ENCODE measurements at places on chromosomes 6 and 20.

DNA sequence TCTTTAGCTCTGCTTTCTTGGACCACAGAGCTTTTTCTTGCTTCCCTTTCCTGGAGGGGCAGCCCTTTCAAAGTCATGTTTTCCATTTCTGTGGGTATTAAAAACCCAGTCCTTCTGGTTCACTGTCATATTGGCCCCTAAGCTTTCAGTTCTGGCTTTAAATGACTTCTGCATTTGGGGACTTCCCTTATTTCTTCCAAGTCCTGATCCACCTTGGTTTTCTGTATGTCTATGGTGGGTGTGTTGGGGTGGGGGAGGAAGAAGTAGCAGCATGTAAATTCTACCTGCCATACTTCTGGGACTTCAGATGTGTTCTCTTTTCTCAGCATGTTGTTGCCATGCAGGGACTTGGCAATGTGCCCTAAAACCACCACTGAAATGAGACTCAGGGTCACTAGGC lies 77.1 kb upstream of the EMILIN3 start:
- DNase-seq, result peak; percentile 28

- DNase-seq, result no peak
These were observed 7.9 kb downstream of the UBR2 start for GRCh38 chr6:42571611-42572342.

GRCh38 chr6:136633355-136633754 lies 83.1 kb upstream of the MAP7 start:
- no peak for DNase-seq

DNA sequence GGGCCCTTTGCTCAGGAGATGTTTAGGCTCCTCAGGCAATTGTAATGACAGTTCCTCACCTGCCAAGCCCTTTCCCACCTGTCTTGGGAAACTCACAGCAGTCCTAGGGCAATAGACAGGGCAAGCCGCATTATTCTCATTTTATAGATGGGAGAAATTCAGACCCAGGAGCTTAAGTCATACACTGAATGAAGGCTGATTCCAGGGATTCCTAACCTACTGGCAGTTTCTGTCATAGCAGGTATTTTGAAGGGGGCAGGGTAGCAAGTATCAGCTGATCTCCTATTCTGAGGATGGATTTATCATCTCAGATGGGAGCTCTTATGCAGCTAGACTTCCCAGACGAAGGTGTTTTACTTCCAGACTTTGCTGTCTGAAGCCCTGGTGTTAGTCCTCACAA lies 61.4 kb upstream of the MYL9 start:
- DNase-seq, result peak; percentile 42

DNA sequence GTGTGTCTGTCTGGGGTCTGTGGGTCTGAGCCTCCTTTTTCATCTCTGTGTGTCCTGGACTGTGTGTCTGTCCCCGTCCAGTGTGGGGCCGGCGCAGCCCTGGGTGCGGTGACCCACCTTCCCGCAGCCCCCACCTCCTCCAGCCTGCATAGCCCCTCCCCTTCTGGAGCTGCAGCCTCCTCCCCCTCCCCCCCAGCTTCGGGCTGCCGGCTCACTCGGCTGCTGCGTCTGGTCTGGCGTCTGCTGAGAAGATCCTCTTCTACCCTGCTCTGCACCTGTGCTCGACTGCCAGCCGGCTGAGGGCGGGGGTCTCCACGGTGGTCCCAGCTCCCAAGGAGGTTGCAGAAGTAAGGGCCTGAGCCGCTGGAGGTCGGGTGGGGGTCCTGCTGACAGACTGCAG lies 7.6 kb upstream of the LKAAEAR1 start:
- no peak for DNase-seq

- peak; percentile 1 for DNase-seq
These were observed 44.7 kb downstream of the SLC35F1 start for GRCh38 chr6:117951783-117952182.

- peak; percentile 28 for DNase-seq
These were observed 7.8 kb downstream of the PREX1 start for GRCh38 chr20:48819821-48820648.

DNA sequence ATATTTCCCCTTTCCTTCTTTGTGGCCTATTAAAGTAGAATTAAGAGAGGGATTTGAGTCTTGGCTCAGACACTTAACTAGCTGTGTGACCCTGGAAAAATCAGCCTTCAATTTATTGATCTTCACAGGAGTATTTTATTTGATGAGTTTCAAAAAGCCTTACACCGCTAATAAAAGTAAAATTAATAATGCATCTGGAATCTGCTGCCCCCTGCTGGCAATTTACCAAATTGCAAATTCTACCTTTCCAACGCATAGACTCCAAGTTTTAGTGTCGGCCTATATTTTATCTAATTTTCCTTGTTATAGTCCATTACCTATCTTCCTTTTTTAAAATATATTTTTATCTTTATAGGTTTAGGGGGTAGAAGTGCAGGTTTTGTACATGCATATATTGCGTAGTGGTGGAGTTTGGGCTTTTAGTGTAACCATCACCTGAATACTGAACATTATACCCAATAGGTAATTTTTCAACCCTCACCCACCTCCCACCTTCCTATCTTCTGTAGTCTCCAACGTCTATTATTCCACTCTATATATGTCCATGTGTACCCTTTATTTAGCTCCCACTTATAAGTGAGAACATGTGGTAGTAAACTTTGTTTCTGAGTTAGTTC lies 46.3 kb downstream of the GOPC start:
- peak; percentile 61 for DNase-seq

DNA sequence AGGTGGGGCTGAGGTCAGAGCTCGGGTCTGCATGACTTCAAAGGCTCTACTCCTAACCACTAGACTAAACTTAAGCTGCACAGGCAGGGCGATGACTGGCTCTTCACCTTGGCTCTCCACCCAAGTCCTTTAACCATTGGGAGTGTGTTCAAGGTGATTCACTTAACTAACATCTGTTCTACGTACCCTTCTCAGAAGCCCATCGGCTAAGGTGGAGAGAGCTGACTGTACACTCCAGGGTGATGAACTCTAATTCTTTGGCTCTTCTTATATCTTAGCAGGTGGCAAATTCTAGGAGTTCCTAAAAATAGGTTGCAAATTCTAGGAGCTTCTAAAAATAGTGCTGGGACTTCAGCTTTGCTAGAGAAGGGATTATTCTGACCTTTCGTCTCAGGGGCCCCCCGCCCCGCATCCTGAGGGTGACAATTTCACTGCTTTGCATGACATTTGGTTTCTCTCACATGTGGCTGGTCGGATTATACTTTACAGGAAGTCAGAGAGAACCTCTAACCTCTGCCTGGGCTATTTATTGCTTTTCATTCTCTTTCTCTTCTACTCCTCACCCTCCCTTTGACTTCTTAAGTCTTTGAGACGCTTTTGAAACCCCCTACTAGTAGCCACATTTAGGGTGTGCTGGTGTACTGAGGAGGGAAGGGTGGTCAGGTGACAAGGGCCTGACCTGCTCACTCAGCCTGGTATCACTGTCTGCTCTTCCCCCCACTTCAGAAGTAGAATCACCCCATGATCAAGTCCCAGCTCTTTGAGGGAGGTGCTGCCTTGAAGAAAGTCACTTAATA lies 55.5 kb downstream of the PRDM1 start:
- no peak for DNase-seq

DNA sequence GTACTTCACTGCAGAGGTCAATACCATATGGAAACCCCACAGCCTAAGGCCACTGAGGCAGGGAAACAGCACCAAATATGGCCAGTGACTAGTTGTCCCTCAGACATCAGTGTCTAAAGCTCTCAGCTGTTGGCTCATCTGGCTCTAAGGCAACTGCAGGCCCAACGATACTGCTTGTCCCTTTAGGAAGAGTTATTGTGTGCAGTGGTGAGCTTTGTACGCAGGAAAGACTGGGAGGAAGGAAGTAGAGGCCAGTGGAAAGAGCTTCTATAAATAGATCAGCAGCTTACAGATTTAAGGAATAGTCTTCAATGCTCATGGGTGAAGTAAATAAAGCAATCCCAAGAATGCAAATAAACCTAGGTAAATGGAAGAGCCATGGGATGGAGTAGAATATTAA lies 29.3 kb downstream of the DNAAF9 start:
- DNase-seq, result no peak

- no peak for DNase-seq
These were observed 445.4 kb downstream of the GJA1 start for GRCh38 chr6:121880831-121881230.

GRCh38 chr6:135270676-135271536 lies 89.8 kb downstream of the MYB start:
- peak; percentile 5 for DNase-seq

DNA sequence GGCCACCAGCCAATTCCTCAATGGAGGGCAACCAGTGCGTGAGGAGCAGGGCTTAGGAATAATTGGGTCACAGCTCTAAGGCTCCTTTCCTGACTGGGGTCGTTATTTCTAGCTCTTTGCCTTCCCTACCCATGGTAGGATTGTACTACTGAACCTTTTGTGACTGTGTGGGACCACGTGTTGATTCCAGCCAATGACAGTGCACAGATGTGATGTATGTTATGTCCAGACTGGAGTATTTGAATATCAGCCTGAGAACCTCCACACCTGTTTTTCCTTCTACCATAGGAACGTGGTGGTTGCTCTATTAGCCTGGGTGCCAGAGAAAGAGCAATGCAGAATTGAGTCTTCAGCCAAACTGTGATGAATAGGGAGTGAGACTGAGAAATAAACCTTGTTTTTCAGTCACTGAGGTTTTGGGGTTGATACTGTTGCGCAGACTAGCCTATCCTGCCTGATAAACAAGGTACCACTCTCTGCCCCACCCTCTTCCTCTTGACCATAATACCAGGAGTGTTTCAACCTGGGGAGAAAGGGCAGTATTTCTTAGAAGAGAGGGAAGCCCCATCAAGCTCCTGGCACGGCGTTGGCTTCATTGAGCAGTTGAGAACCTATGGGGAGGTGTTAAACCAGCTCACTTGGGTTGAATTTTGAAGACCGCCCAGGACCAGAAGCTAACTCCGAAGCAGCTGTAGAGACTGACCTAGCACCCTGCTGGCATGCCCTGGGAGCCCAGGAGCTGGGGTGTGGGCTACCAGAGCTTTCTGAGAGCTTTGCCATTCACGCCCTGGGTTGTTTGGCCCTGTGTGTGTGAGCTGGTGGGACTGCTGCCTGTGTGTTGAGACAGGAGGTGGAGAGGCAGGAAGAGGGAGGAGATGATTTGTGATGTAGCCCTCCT lies 105.5 kb upstream of the BACH2 start:
- DNase-seq, result no peak

GRCh38 chr6:7142918-7143475 lies 35.2 kb downstream of the RREB1 start:
- DNase-seq, result no peak

DNA sequence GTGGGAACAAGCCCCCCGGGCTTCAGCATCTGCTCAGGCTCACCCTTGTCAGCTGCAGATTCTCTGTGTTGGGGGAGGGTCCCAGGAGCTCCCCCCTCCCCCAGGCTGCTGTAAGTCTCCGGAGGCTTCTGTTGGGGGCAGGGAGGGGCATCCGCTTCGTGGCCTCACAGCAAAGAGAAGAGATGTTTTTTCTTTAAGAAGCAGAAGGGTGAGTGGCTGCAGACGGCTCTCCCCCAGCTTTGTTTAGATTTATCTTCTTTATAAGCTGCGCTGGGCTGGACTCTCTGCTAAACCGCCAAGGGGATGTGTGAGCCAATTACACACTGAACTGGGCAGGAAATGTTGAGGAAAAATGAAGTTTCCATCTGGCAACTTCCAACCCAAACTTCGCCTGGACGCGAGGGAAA lies 48.7 kb upstream of the GATA5 start:
- no peak for DNase-seq

GRCh38 chr6:137921823-137922222 lies 54.8 kb downstream of the TNFAIP3 start:
- peak; percentile 27 for DNase-seq

GRCh38 chr6:117739869-117740268 lies 64.6 kb downstream of the NUS1 start:
- no peak for DNase-seq

DNA sequence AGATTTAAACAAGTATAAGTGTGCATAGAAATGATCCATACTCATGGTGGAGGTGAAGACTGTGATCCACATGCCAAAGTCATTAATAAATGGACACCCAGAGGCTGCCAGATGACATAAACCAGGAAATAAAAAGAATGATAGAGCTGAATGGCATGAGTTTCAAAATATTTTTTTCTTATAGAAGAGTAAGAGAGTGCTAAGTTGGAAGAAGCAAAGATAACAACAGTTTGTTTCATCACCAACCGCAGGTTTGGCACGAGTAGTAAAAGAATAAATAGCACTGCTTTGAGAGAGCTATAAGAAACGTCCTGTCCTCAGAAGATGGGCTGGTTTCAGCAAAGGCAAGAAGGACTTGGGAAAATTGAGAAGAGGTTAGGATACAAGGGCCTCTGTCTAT lies 246.9 kb downstream of the UBE3D start:
- DNase-seq, result peak; percentile 62
